Left ventricle myocardium inferior (tissue), 1 donor: ENCODE measurements at places on chromosomes 1 and 21. TPM values are rescaled to one million over a fixed set of nuclear protein-coding genes. Genes with fewer than 3 reads are reported as not detected.

The PCNX2 gene
- 0.82 TPM for total RNA-seq

The ANGPTL3 gene
- not detected for total RNA-seq

The MIXL1 gene
- total RNA-seq = not detected

The CAMK2N1 gene
- total RNA-seq = 7.9 TPM
